A673 (cell line): ENCODE measurements at places on chromosomes 12 and 14. TPM values are rescaled to one million over a fixed set of nuclear protein-coding genes. Genes with fewer than 3 reads are reported as not detected.
A peak's percentile ranks its signal among the peaks of the same experiment; 100 is the strongest.

- no peak overlapping the region for H3K27ac ChIP-seq
- DNase-seq = no peak
- H3K4me3 ChIP-seq = no peak overlapping the region
- H3K36me3 ChIP-seq = no peaks in the 10 kb centered on the region
- peaks cover 67% of the 10 kb centered on the region for H3K27me3 ChIP-seq
Measured at GRCh38 chr14:101435546-101435945, 125.7 kb upstream of the DIO3 start.

DNA sequence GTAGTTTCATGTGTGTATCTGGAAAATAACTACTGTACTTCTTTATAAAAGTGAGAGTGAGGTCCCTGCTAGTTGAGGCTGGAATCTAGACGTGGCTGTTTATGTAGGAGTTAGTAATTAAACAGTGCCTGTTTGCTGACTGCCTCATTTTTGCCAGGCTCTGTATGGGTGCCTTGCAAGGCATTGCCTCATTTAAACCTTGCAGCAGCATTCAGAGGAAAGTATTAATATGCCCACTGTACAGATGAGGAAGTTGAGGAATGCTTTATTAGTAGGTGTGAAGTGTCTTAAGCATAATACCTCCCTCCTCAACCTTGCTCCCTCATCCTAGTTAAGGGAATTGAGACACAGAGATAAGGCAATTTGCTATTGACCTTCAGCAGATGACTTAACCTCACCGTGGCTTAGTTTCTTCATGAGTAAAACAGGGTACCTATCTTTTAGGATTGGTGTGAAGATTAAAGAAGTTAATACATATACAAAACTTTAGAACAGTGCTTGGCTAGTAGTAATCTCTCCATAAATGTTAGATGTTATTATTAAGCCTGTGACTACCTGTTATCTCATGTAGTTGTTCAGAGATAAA lies 28.7 kb downstream of the PPM1A start:
- peaks cover 16% of the 10 kb centered on the region for H3K4me1 ChIP-seq
- H3K4me3 ChIP-seq = no peak overlapping the region
- H3K27ac ChIP-seq = no peak overlapping the region
- no peak for DNase-seq
- H3K36me3 ChIP-seq = no peaks in the 10 kb centered on the region

Gene TAMALIN
- total RNA-seq = 4.8 and 5.4 TPM in 2 replicates

DNA sequence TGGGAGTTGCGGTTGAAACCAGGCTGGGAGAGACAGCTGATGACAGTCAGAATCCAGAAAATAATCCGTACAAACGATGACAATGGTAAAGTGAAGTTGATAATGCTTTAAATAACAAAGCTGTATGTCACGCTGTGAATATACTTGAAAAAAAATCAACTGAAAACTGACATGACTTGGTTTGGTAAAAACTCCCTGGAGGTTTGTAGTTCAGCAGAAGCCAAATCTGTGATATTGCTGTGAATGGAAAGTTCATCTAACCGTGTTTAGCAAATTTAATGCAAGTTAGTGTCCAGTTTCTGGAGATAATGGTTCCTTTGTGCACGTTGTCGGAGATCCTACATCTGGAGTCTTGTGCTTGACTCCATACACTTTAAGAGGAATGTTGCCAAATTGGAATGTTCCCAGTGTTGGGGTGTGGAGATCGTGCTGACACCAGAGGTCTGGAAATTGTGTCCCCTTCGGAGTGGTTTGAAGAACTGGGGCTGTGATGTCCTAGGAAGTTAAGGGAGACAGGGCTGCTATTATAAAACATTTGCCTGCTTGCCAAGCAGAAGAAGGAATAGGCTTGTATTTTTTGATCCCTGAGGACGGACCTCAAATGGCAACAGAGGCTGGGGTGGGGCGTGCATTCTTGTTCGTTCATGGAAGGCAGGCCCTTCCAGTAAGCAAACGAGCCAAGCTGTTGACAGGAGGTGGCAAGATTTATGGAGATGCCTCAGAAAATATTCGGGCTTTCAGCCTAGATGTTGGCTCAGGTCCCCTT lies 30.6 kb downstream of the PPFIBP1 start:
- peaks cover 49% of the 10 kb centered on the region for H3K4me1 ChIP-seq
- peak overlapping the region; percentile 27 for H3K4me3 ChIP-seq
- peak; percentile 62 for DNase-seq
- H3K27me3 ChIP-seq = no peaks in the 10 kb centered on the region
- H3K36me3 ChIP-seq = no peaks in the 10 kb centered on the region

DNA sequence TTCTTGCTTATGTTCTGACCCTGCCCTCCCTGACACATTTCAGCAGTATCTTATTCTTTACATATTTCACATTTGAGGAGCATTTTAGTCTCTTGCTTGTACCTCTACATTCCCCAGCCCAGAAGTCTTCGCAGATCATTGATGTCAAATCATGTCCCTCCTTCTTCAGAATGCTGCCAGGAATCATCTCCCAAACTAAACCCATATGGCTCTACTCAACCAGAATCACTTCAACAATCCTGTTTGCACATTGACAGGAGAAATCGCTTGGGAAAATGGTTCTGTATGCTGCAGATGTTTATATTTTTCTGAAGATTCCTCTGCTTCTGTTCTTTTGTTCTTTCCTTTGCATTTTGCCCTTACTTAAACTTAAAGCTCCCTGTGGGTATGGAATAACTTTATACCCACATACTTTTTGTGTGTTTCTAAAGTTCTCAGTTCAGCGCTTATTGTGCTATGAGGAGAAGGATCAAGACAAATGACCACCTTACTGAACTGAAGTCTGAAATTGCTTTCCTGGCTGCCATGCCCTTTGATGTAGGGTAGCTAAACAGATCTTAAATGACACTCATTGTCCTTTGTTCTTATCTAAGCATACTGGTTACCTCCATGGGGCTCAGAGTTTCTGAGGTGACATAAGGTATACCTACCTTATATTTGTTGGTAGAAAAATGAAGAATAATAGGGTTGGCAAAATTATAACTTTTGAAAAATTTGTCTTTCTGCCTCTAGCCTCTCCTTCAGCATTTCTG lies 134.6 kb downstream of the SLC25A21 start:
- peaks cover 42% of the 10 kb centered on the region for H3K4me1 ChIP-seq
- H3K27ac ChIP-seq = no peak overlapping the region
- no peaks in the 10 kb centered on the region for H3K36me3 ChIP-seq
- no peak for DNase-seq
- no peak overlapping the region for H3K4me3 ChIP-seq

GRCh38 chr12:108679106-108679681 lies 45.5 kb upstream of the SELPLG start:
- H3K27me3 ChIP-seq = no peaks in the 10 kb centered on the region
- DNase-seq = no peak
- no peak overlapping the region for H3K4me3 ChIP-seq
- no peak overlapping the region for H3K27ac ChIP-seq

DNA sequence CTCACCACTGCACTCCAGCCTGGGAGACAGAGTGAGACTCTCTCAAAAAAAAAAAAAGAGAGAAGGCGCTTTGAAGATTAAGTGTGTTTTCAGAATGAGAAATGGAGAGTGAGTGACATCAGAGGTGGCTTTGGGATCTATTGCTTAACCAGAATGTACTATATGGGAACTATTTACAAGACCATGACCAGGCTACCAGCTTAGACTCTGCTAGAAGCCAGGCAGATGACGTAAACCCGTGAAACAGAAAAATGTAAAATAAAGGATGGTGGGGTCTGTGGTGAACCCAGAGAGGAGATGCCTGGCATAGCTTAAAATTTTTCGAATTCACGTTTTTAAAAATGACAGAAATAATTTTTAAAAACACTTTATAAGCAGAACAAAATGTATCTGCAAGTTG lies 82.0 kb downstream of the IFT43 start:
- no peaks in the 10 kb centered on the region for H3K36me3 ChIP-seq
- DNase-seq = no peak
- H3K4me1 ChIP-seq = no peaks in the 10 kb centered on the region
- H3K4me3 ChIP-seq = no peak overlapping the region

Gene LTB4R2
- 7.6 and 9.0 TPM in 2 replicates for total RNA-seq

DNA sequence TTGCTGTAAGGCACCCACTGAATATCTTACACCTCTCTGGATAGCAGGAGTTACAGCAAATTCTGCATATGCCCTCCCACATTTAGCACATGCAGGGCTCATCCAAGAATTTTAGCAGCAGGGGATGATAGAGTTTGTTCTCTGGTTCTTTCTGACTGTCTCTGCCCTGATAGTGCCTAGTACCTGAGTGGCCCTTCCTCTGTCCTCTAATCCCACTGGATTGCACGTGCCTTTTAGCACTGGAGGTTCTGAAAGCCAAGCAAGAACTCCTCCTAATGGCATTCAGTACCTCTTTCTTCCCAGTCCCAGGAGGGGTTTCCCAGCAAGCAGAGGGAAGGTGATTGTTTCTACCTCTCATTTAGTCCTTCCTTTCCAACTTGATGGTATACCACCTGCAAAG lies 406.4 kb downstream of the ZFP36L1 start:
- no peak overlapping the region for H3K4me3 ChIP-seq
- H3K36me3 ChIP-seq = no peaks in the 10 kb centered on the region
- no peak for DNase-seq

Gene WIF1
- not detected in 2 replicates for total RNA-seq

Gene LGR5
- total RNA-seq = 4.5 and 5.5 TPM in 2 replicates
